ENCODE measurements at places on chromosomes 12 and 14.
A peak's percentile ranks its signal among the peaks of the same experiment; 100 is the strongest.

GRCh38 chr12:117042862-117043261 lies 56.4 kb downstream of the TESC start:
- no peak for DNase-seq

DNA sequence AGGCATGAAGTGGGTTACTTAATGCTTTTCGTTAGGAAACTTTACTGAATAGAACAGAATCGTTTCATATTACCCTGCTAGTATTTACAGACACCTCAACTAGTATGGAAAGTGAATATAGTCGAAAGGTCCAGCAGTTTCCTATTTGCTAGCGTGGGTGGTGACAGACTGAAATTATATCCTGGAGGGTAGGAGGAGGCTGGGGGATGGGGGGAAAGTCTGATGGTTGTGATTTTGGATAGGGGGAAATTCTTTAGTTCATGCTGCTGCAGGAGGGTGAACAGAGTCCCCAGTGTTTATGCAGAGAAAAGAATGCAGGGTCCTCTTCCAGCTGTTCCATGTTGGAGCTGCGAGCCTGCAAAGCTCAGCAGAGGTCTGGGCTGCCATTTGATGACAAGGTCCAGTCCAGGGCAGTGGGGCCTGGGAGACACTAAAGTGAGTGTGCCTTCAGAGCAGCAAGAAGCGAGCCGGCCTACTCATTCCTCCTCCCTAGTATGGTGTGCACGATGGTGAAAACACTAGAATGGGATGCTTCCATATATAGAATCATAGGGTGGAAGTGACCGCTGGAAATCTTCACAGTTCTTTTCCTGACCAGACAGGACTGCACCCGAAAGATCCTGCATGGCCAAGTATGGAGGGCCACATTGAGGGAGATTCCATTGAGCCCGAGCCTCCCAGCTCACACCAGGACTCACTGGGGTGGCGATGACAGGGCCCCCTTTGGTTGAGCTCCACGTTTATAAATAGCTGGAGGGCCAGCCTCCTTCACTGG lies 2.1 kb downstream of the SAMD4A start:
- DNase-seq, result no peak

GRCh38 chr14:38948171-38948570 lies 154.9 kb downstream of the SEC23A start:
- no peak for DNase-seq

GRCh38 chr14:67317822-67318221 lies 41.8 kb downstream of the ATP6V1D start:
- DNase-seq, result no peak

- no peak for DNase-seq
Observed at GRCh38 chr12:53255996-53256395, 12.1 kb upstream of the ESPL1 start.

DNA sequence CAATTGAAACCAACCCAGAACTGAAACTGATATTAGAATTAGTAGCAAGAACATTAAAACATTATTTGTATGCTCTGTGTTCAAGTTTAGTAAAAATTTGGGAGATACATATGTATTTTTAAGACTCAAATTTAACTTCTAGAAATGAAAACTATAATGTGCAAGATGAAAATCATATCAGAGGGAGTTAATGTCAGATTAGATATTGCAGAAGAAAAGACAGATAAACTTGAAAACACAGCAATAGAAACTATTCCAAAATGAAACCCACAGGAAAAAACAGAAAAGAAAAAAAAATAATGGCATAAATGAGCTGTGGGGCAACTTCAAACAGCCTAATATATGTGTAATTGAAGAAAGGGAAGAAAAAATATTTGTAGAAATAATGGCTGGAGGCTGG lies 134.9 kb downstream of the DPF3 start:
- DNase-seq, result no peak

- DNase-seq, result no peak
Observed at GRCh38 chr12:94001691-94002090, 146.7 kb upstream of the PLXNC1 start.

- DNase-seq, result peak; percentile 17
Observed at GRCh38 chr14:53953828-53954550, 2.6 kb downstream of the BMP4 start.

All from stimulated activated CD4-positive, alpha-beta T cell treated with anti-CD3 and anti-CD28 coated beads, Interleukin-15, amount 100 ng/mL, for 24 hours (primary cell).